Activated T-helper 1 cell treated with anti-CD3 and anti-CD28 coated beads, Interleukin-2, amount 50 U/mL, for 16 hours (primary cell): ENCODE measurements at places on chromosomes 7 and 10.

- DNase-seq: peak; percentile 38
Observed at GRCh38 chr7:139777948-139778841, at the start of gene HIPK2. TSS of gene HIPK2 (minus strand) at chr7:139777998. CDS start at chr7:139777623, 375 bp downstream.

GRCh38 chr10:31467791-31468535, 148.9 kb downstream of the ZEB1 start:
- no peak for DNase-seq

DNA sequence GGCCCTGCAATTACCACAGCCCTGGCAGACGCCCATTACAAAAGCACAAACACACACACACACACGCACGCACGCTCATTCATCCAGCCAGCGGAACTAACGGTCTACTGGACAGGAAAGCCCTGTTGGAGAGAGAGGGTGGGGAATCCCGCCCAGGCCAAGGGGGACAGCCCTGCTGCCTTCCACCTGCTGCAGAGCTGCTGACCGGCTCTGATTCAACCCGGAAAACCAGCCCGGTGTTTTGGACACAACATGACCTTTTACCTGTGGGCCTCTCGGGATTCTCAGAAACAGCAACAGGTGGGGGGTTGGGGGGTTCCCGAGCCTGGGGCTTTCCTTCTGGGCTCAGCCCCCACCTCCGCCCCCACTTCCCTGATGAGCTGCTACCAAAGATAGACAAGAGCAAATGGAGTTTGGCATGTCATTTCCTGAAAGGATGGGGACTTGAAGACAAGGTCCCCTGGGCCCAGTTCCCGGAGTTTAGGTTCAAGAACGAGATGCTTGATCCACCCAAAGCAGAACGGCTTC, 18.5 kb upstream of the SERPINE1 start:
- no peak for DNase-seq

DNA sequence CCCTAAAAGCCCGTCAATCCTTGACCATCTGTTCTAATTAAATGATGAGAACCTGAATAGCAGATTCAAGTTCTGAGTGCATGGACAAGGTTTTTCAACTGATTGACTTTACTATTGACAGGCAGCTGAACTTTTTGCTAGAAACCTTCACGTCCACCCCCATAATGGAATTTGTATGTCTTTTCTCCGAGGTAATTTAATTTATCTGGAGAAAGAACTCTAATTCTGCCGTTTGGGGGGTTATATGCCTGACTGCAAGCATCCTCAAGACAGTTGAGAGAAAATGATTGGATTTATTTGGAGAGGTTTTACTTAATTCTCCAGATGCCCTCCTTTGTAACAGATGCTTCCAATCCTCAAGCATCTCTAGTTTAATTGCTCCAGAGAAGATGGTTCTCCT, 1053.4 kb upstream of the AUTS2 start:
- DNase-seq: no peak

- DNase-seq: no peak
Observed at GRCh38 chr10:28967031-28967430, 289.7 kb downstream of the BAMBI start.
